AG04450 (cell line): ENCODE measurements at places on chromosomes 11 and 22. TPM values are rescaled to one million over a fixed set of nuclear protein-coding genes. Genes with fewer than 3 reads are reported as not detected.
A peak's percentile ranks its signal among the peaks of the same experiment; 100 is the strongest.

GRCh38 chr11:18768472-18768901 is 23.1 kb downstream of the PTPN5 start:
- DNase-seq = no peak

Gene PATE2
- polyA plus RNA-seq = not detected in 2 replicates

Gene CRYBB3
- not detected in 2 replicates for polyA plus RNA-seq

- no peak for DNase-seq
Measured at GRCh38 chr11:116057000-116057399, 552.8 kb upstream of the CADM1 start.

DNA sequence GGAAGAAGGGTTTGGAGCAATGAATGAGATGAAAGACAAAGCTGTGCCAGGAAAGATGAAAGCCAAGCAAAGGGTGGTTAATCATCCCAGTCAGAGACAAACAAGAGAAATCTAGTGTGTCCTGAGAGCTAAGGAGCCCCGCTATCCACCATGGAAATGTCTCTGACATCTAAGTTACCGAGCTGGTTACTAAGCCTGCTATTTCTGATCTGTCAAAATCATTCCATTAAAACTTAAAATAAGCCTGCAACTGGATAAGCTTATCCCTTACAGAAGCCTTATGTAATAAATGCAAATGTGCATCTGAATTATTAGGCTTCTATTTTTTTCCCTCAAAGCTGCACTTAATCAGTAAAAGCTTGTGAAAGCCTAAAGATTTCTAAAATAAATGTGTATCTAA is 22.1 kb upstream of the SESN3 start:
- DNase-seq = no peak

- peak; percentile 69 for DNase-seq
Measured at GRCh38 chr11:123473941-123474677, 44.0 kb downstream of the GRAMD1B start.

DNA sequence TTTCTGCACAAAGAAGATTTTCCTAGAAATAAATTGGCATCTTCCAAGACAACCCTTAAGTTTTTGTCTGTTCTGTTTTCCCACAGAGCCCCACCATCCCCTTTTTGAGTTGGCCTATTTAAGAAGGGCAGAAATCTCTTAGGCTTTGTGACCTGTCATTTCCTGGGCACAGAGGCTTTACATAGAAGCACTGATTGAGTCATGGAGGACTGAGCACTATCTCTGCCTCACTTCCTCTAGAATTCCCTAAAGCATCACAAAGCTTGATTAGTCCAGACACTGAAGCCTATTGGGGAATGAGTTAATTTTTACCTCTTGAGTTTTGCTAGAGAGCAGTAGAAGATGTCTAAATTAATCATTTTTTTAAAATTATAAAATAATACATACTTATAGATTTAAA is 25.4 kb downstream of the TRIM44 start:
- no peak for DNase-seq
